Kidney (tissue), 22 donors: ENCODE measurements at places on chromosomes 7 and 10. TPM values are rescaled to one million over a fixed set of nuclear protein-coding genes. Genes with fewer than 3 reads are reported as not detected.

- DNase-seq, result no peak
Observed at GRCh38 chr10:33638374-33638773, 303.9 kb upstream of the NRP1 start.

The TBX20 gene
- polyA plus RNA-seq, result not detected

- DNase-seq, result no peak
Observed at GRCh38 chr7:101547022-101547915, 81.8 kb downstream of the MYL10 start.

The GSTK1 gene
- polyA plus RNA-seq, result 469 TPM

GRCh38 chr7:159112136-159113011, 32.3 kb downstream of the VIPR2 start:
- no peak for DNase-seq

DNA sequence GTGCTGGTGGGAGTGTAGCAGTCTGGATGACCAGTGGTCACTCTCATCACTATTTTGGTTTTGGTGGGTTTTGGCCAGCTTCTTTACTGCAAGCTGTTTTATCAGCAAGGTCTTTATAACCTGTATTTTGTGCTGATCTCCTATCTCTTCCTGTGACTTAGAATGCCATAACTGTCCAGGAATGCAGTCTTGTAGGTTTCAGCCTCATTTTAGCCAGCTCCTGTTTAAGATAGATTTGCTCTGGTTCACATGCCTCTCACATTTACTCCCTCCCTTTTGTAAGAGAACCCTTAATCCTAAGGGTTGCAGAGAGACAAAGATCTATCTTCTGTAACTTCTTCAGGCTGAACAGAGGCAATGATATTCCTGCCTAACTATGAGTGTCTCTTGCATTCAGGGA, 51.2 kb upstream of the INHBA start:
- DNase-seq, result no peak

GRCh38 chr10:97770255-97770654, 1.5 kb downstream of the SFRP5 start:
- DNase-seq, result no peak

- DNase-seq, result no peak
Observed at GRCh38 chr10:91247360-91248111, 27.1 kb downstream of the PCGF5 start.

The PAX4 gene
- not detected for polyA plus RNA-seq

The AGR2 gene
- 15.1 TPM for polyA plus RNA-seq

DNA sequence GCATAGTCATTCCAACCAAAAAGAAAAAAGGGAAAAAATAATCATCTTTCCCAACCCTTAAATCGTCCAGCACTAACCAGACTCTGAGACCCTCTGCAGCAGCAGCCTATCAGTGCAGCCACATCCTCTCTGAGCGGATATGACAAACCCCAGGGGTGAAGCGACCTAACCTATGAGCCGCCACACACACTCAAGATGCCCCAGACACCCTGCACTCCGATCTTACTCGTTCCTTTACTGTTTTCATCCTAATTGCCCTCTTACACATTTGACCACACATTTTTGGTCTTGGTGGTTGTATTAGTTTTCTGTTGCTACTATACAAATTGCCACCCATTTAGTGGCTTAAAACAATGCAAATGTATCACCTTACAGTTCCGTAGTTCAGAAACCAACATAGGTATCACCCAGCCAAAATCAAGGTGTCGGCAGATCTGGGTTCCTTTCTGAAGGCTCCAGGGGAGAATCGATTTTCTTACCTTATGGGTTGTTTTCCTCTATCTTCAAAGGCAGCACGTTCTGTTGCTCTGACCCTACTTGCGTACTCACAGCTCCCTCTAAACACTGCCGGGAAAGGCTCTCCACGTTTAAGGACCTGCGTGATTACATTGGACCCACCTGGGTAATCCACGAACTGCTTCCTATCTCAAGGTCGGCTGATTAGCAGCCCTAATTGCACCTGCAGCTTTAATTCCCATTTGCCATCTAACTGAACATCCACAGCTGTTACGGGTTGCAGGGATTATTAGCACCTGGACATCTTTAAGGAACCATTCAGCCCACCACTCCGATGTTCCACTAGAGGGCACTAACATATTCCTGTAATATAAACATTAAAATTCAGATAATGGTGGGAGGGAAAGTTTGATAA, 37.3 kb upstream of the PRSS1 start:
- DNase-seq, result no peak

The OR2A12 gene
- not detected for polyA plus RNA-seq

GRCh38 chr10:65100146-65100545, 1578.9 kb downstream of the REEP3 start:
- no peak for DNase-seq

DNA sequence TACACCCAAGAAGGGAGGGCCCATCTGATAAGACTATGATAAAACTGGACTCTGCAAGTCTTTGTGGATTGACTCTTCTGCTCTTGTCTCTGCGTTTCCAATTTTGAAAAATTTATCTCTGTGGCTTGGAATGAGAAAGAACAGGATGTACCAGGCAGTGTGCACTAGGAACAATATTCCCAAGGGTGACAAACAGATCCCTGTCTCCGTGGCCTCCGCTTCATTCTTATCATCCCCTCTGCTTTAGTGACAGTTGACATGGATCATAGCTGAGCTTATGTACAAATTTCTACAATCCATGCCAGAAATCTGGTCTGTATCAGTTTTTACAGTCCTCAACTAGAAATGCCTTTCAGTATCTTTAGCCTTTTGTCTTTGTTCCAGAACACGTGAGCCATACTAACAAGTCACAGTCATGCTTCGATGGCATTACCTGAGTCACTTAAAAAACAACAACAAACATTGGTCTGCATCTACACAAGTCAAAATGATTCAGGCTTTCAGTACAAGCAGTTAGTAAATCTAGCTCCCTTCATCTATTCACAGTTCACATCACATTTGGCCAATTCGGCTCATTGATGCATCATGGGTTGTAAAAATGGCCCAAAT, 393.6 kb upstream of the CELF2 start:
- DNase-seq, result no peak

The CALD1 gene
- 72.7 TPM for polyA plus RNA-seq

The HKDC1 gene
- polyA plus RNA-seq, result 8.3 TPM

The GFRA1 gene
- polyA plus RNA-seq, result 3.0 TPM

The CLEC5A gene
- polyA plus RNA-seq, result not detected

DNA sequence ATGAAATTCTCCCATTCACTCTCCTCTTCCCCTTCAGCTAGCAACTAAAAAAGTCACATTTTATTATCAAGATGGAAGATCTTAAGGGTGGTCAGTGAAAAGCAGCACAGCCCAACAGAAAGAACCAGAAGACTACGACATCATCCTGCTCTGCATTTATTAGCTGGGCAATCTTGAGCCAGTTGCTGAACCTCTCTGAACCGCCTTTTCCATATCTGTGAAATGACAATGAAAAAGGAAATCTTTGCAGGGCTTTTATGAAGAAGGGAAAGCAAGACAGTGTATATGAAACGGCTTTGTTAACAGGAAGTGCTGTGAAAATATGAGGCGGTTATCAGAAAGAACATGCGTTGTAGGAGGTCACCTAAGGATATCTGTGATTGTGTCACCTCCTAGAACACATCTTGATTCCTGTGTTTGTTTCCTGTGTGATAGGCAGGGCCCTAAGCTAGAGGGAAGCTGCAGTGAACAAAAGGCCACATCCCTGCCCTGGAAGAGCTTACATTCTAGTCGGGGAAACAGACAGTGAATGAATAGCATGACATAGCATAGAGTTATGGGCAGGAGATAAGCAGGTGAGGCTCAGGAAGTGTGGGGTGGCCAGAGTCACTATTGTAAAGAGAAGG, 36.0 kb upstream of the KCNMA1 start:
- DNase-seq, result no peak

DNA sequence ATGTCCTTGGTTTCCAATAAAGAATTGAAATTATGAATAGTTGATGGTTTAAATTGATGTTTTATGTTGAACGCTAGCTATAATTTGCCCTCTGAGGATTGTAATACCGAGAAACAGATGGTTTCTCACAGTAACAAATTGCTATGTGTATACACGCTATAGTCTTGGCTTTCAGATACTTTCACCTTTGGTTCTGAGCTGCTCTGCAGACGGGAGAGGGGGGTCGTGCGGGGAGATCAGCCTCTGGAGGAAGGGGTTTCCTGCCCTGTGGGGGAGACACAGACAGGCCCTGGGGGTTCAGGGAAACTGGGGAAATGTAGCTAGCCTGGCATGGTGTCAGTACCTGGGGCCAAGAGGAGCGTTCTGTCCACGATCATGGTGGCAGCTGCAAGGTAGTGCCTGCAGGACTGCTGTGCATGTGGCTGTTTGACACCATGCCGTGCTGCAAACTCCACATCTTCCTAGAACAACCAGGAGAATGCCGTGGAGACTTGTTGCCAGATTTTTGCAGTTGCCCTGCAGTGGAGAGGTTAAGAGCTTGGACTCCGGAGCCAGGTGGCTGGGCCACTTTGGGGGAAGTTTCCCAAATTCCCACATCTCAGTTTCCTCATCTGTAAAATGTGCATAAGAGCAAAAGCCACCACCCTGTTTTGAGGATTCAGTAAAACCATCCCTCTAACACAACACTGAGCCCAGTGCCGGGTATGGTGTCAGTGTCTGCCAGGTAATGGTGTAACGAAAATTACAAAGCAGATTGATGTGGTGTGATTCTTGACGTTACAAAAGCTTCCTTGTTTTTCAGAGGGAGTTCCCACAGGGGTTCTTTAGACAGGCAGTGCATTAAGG, 167.9 kb downstream of the CUX1 start:
- no peak for DNase-seq

- DNase-seq, result no peak
Observed at GRCh38 chr10:88236121-88236743, 346.9 kb downstream of the RNLS start.

GRCh38 chr7:74453322-74454011, at the start of gene GTF2IRD1:
Gene GTF2IRD1, plus strand, starts transcription at chr7:74453906. Its CDS starts 54,175 bp downstream, at chr7:74508081.
- DNase-seq, result peak; percentile 81

The TAS2R3 gene
- polyA plus RNA-seq, result not detected

GRCh38 chr7:5348134-5349004, 65.6 kb downstream of the SLC29A4 start:
- no peak for DNase-seq

- no peak for DNase-seq
Observed at GRCh38 chr10:130387936-130388580, 251.9 kb downstream of the GLRX3 start.

The MSMB gene
- polyA plus RNA-seq, result not detected

DNA sequence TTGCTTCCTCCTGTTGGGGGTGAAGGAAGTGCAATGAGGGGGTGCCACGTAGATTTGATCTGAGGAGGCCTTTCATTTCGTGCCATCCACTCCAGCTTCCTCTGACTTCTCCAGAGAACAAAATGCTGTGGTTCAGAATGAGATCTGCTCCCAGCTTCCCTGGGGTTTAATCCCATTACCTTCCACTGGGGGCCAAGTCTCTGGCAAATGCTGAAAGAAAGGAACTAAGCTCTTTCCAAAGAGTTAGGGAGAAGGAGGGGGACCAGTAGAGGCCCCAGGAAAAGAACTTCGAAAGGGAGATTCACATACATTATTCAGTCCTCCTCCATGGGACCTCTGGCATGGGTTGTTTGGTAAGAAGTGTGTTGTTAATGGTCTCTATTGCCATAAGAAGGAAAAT, 727.0 kb downstream of the TYW1 start:
- DNase-seq, result no peak

DNA sequence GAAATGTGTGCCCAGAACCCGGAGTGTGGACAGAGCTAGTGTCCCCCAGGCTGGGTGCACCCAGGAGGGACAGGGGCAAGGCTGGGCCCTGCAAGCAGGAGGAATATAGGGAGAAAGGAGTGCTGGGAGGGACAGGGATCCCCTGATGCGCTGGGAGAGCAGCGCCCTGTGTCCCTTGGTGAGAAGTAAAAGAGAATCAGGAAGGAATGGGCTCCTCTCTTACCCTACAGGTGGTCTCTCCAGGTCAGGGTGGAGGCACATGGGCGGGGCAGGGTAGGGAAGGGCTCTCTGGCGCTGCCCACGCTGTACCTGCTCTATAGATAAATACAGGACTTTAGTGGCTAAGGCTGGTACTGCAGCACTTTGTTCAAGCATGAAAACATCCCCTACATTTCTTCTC, 753.8 kb downstream of the GRID1 start:
- no peak for DNase-seq

The NEUROG3 gene
- polyA plus RNA-seq, result not detected

DNA sequence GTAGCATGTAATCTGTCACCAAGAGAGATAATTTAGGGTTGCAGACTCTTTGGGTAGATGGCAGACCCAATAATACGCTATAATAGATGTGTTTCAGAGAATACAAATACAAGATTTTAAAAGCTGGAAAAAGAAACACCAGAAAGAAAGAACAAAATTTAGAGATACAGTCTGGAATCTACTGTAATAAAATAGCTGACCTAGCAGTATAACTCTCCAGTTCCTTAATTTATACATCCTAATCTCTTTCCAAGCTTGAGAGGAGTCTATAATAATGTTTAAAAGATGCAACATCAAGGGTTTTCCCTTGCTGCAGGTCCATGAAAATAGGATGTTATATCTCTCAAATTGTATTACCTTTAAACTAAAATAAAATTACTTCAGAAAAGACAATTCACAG, 27.2 kb upstream of the GPR22 start:
- no peak for DNase-seq

The GRID2IP gene
- polyA plus RNA-seq, result 0.11 TPM

- DNase-seq, result no peak
Observed at GRCh38 chr7:151727579-151728285, 149.2 kb downstream of the PRKAG2 start.

The ITPRID1 gene
- not detected for polyA plus RNA-seq

- DNase-seq, result no peak
Observed at GRCh38 chr10:113754768-113755167, 3.3 kb downstream of the PLEKHS1 start.

GRCh38 chr7:108311446-108312168, 144.6 kb downstream of the NRCAM start:
- DNase-seq, result no peak
